Right hindlimb (tissue), 1 donor: ENCODE measurements at places on chromosomes 13 and 19.

DNA sequence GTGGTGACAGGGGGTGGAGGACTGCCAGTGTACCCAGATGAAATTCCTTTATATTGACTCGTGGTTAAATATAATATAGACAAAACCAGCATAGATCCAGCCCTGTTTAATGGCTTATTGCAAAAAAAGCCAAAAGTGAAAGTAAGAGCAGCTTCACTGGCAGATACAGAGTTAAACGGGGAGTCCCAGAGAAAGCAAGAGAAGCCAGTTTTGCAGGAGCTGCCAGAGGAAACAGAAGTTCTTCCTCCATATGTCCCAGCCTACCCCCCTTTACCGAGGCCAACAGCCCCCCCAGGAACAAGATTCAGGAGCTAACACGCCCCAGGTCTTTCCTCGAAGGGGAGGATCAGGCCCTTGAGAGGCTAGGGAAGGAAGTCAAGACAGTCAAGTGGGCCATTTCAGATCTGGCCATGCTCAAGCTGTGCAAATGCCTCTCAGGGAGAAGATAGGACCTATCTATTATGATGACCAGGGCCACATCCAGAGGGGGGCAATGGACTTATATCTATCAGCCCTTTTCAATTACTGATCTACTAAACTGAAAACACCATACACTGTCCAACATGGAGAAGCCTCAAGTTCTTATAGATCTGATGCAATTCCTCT, 47.2 kb upstream of the ZNF737 start:
- no peak for DNase-seq

DNA sequence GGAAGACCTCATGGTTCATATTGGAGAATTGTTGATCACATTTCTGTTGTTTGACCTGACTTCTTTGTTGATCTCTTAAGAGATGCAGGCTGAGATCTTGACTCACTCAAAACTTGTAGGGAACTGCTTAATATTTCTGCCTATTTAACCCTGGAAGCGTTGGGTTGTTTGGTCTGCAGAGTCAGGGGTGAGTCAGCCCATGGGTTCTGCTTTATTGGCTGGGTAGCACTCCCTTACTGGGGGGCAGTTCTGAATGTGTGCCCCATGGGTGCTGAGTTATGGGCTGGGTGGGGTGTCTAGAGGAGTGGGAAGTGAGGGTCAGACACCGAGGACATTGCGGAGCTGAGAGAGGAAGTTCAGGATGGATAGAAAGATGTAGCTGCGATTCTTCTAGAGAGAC, 87.9 kb downstream of the LRCH1 start:
- DNase-seq = no peak

DNA sequence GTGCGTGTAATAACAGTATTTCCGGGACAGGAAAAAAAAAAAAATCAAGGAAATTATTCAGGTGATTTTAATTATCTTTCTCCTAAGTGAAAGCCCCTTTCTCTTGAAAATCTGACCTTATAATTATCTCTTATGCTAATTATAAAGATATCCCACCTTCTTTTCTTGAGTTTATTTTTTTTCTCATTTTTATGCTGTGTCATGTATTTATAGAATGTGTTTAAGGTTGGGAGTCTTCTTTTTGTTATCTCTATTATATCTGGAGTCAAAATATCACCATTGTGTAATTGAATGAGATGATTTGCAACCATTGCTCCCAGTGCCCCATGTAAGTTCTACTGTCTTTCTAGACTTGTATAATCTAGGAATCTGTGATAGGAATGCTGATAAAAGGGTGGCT, 3.0 kb downstream of the TMEM255B start:
- no peak for DNase-seq

GRCh38 chr19:34305221-34306083, 51.1 kb downstream of the GARRE1 start:
- DNase-seq = no peak

DNA sequence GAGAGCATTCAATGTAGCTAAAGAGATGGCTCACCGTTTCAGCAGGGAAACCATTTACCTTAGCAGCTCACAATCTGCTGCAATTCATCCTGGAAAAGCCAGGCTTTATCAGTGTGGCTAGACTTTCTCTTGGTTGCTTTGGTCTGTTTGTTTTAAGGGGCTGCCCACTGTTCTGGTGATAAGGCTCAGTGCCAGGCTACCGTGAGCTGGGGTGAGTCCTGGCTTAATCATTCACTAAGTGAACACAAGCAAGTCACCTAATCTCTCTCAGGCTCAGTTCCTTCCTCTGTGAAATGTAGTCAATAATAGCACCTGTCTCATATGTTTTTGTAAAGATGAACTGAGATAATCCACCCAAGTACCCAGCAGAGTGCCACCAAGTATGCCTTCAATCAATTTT, 229.0 kb downstream of the TEX29 start:
- DNase-seq = no peak

DNA sequence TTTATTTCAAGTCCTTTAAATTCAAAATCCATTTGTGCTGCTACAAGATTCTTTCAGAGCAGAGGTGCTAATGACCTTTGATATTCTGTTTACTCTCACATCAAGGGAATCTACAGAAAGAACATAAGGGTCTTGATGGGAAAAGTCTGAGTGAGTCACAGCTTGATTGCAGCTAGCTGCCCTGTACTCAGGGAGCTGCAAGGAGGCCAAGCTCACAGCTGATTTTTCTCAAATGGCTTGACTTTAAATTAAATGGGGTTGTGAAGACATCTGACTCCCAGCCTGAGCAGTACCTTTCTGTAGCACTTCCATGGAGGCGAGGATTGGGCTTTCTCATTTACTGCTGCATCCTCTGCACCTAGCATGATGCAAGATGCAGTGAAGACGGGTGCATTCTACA, 62.5 kb downstream of the RAP2A start:
- DNase-seq = no peak

DNA sequence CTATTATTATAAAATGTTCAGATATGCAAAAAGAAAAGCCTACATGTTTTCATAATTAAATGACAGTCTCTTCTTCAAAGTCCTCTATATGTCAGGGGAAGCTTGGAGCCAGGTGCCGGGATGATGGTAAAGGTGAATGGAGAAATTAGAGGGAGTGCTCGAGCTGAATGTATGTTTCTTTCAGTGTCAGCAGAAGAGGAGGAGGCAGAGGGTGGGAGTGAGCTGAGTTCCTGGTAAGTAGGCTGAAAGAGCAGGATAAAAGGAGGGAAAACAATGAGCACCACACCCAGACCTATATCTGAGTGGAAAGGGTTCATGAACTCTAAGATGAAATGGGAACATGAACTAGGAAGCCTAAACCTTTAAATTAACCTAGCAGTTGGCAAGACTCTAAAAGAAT, 307.6 kb upstream of the NBEA start:
- DNase-seq = no peak

GRCh38 chr13:41127701-41128100, 4.9 kb downstream of the KBTBD6 start:
- DNase-seq = no peak

GRCh38 chr13:101049166-101049850, 367.0 kb downstream of the NALCN start:
- DNase-seq = no peak

GRCh38 chr19:55638864-55639359, 1.9 kb upstream of the ZNF580 start:
- no peak for DNase-seq
